ENCODE measurements at places on chromosomes 1 and 21. TPM values are rescaled to one million over a fixed set of nuclear protein-coding genes. Genes with fewer than 3 reads are reported as not detected.

The FAM3B gene
- polyA plus RNA-seq: 0.18 TPM

DNA sequence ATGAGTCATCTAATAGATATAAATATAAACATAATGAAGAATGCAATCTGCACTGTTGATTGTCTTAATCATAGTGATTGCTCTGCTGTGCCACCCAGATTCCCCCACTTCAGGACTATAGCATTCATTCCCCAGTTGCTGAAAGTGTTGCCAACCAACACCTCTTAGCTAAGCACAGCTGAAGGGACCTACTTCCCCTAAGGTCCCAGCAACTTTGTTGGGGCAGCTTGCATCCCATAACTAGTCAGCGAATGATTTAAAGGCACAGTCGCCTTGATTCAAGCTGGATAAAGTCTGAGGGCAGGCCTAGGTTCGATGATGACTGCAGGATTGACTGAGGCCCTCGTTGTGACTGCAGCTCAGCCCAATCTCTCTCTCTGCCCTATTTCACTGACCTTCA is 14.3 kb upstream of the RGS1 start:
- no peak for DNase-seq

DNA sequence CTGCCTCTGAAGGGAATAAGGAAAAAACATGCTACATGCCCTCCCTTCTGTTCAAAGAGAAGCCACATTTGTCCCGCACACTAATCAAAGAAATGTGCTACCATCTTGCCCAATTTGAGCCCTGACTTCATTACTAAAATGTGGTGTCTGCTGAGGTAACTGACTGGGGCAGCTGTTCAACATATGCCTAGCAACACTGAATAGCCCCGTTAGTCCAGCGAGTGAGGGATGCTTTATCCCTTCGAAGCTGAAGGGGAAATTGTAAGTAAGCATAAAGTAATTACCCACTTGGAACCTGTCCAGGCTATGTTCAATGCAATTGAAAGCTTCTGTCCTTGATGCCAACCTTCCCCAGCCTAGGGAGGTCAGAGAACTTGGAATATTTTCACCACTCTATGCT is 310.6 kb downstream of the SEC16B start:
- no peak for DNase-seq

The GABRD gene
- polyA plus RNA-seq: 1.0 TPM

The AGMAT gene
- polyA plus RNA-seq: 3.7 TPM

GRCh38 chr1:91779548-91780021 is 106.4 kb downstream of the TGFBR3 start:
- DNase-seq: no peak
